ENCODE measurements at places on chromosomes 16 and 17.

DNA sequence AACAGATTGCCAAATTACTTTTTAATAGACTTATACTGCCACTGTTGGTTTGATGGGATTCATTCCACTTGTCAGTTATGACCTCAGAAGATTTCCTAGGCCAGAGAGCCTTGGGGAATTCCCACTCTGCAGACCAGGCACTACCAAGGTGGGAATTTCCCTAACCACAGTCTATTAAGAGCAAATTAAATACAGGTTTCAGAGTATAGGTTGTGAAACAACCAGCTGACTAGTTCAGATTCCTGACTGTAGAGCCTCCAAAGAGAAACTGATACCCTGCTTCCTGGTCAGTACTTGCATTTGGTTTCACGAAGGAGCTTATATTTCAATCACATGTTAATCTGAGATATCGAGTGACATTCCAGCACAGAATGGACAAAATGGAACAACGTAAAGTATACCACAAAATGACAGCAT is 186.5 kb downstream of the STX8 start:
- DNase-seq, result no peak

DNA sequence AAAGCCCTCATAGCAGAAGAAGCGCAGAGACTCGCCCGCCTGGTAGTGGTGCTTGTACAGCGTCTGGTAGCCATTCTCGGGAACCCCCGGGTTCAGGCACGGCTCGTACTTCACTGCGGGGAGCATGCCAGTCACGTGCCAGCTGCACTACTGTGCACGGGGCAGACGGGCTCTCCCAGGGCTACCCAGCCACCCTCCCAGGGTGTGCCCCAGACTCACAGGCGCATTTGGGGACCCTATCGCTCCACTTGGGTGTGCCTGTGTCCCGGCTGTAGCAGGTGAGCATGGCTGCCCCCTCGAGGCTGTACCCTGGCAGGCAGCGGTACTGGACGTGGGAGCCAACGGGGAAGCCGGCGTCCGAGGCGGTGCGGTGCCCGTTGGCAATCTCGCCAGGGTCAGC is 10.3 kb upstream of the CDIPT start:
- DNase-seq, result no peak

- no peak for DNase-seq
Measured at GRCh38 chr17:7754656-7755055, 37.1 kb downstream of the DNAH2 start.

DNA sequence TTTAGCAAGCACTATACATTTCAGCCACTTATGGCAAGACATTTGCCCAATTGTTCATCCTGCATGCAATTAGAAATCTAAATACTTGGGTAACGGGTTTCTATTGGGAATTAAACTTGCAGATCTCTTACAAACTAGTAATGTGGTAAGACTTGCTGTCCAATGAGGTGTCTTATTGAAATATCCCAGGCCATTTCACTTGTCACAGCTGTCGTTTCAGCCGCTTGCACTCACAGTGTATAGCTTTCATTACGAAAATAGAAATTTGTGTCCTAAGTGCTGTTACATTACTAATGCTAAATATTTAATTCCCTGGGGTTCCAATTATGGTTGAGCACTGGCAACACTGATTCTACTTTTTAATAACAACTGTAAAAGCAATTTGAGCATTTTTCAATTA is 40.3 kb upstream of the IRX5 start:
- DNase-seq, result no peak

GRCh38 chr17:59754552-59754951 is 47.1 kb downstream of the VMP1 start:
- DNase-seq, result no peak
